ENCODE measurements at places on chromosomes 4 and X.

- DNase-seq, result no peak
Measured at GRCh38 chr4:187598196-187598595, 397.4 kb upstream of the ZFP42 start.

- no peak for DNase-seq
Measured at GRCh38 chr4:11299836-11300235, 128.9 kb downstream of the HS3ST1 start.

DNA sequence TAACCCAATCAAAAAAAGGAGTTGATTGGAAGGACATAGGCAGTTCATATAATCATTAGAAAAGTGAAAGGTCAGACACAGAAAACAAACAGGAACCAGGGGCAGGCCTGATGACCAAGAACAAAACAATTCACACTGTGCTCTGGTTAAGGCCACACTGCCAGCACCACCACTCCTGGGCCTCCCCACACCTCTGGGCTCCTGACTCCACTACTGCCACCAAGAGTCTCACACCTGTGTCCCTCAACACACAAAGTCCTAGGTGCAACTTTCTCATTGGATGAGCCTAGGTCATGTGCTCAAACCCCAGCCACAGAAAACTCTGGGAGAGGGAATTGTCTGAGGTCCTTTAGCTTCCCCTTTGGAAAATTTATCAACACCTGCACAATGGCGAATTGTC is 11.1 kb upstream of the FAM9C start:
- no peak for DNase-seq

DNA sequence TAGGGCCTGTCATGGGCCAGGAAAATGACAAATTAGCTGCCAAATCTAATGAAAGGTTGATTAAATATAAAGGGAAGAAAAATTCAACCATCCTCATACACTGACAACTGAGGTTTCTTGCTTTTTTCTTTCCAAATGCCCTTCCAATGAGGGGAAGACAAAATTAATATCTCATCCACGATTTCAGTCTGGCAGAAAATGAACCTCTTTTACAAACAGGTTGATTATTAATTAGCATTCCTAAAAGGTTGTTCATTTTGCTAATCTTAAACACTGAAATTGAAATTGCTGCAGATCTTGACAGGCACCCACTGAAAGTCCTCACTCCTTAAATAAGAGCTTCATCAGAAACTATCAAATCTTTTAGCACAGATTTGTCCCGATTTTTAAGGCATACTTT is 45.5 kb downstream of the NPFFR2 start:
- DNase-seq, result no peak

DNA sequence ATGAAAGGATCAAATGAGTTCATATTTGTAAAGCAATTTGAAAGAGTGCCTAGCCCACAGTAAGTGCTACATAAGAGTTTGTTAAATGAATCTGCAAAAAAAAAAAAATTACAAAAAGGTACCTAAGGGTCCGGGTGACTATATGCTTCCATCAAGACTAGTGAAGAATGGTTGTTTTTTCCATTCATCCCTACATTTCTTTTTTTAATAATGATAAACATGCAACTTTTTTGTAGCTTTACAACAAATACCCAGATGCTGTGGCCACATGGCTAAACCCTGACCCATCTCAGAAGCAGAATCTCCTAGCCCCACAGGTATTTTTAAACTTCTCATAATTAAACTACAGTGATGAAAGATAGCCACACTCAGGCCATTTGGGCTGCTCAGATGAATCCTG is 4.3 kb downstream of the SPP1 start:
- DNase-seq, result no peak

GRCh38 chrX:110180928-110181310 is 137.0 kb downstream of the AMMECR1 start:
- DNase-seq, result no peak

DNA sequence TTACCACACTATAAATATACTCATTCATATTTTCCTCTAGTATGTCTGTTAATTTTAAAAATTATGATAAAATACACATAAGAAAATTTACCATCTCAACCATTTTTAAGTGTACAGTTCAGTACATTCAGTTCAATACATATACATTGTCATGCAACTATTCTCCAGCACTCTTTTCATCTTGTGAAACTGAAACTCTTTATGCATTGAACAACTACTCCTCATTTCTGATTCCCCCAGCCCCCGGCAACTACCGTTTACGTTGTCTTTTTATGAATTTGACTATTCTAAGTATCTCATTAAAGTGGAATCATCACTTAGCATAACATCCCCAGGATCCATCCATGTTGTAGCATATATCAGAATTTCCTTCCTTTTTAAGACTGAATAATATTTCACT is 8.7 kb downstream of the SMARCAD1 start:
- no peak for DNase-seq

DNA sequence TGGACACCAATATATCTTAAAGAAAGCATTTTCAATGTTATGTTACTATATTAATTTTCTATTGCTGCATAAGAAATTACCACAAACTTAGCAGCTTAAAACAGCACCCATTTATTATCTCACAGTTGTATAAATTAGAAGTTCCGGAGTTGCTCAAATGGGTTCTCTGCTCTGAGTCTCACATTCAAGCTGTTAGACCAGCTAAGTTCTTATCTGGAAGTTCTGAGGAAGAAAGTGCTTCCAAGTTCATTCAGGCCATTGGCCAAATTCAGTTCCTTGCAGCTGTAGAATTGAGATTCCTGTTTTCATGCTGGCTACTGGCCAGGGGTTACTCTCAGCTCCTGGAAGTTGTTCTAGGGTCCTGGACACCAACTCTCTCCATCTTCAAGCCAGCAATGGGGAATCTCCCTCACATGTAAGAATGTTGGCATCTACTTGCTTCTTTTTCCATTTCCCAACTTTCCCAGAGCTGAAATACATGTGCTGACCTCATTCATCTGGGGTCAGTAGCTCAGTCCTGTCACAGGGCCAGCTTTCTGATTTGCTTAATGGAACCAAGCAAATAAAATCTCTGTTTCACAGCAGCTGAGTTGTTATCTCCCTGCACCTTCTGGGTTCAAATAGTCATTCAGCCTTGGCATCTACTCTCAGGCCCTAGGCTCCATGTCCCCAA is 99.6 kb upstream of the INTU start:
- DNase-seq, result no peak

DNA sequence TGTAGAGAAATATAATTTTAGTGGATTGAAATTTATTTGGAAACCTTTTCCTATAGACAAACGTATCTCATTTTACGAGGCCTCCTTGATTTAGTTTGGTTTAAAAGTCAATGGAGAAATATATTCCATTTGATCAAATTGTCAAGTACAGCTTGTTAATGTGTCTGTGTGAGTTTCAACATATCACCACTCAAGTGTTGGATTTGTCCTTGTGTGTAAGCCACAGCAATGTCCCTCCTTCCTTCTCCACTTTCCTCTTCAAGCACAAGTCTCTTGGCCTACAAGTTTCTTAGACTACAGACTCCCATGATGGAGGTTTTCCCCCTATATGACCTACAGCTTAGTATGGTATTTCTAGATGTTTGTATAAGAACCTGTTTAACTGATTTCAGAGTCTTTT is 104.7 kb downstream of the SYNPO2 start:
- no peak for DNase-seq

Data from activated CD8-positive, alpha-beta T cell treated with anti-CD3 and anti-CD28 coated beads, Interleukin-2, amount 10 ng/mL, durations not matched to agents 7 days and 5 days (primary cell).